Prostate gland (tissue), 2 donors: ENCODE measurements at places on chromosomes 1 and 21. TPM values are rescaled to one million over a fixed set of nuclear protein-coding genes. Genes with fewer than 3 reads are reported as not detected.
A peak's percentile ranks its signal among the peaks of the same experiment; 100 is the strongest.

DNA sequence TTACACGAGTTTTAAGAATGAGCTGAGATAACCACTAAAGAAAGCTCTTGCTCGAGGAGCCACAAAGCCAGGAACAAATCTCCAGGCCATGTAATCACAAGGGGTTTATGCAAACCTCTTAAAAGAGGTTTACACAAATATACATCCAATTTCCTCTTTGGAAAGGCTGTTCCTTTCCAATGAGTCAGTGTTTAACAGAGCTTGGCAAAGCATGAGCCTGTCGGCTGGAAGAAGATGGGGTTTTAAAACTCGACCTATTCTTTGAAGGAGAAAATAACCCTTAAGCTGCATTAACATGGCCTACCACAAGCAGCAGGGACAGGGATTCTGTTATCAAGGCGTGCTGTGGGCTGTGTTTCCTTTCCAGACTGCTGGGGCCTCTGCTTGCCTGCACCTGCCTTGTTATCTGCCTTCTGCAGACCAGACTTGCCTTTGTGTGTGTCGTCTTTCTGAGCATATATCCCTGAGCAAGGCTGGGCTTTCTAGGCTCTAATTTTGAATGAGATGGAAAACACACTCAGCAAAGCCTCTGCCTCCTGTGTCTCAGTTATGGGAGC, 40.6 kb upstream of the CYP2J2 start:
- no peak overlapping the region for H3K4me3 ChIP-seq
- H3K4me1 ChIP-seq, result peaks cover 13% of the 10 kb centered on the region
- H3K36me3 ChIP-seq, result no peaks in the 10 kb centered on the region
- DNase-seq, result peak; percentile 24
- H3K27me3 ChIP-seq, result no peaks in the 10 kb centered on the region
- no peak overlapping the region for H3K27ac ChIP-seq

TMEM52 gene
- total RNA-seq, result 43.3 TPM

- DNase-seq, result no peak
- H3K27ac ChIP-seq, result no peak overlapping the region
- no peaks in the 10 kb centered on the region for H3K27me3 ChIP-seq
- no peaks in the 10 kb centered on the region for H3K36me3 ChIP-seq
Measured at GRCh38 chr1:29136391-29136915, 12.8 kb upstream of the TMEM200B start.

DNA sequence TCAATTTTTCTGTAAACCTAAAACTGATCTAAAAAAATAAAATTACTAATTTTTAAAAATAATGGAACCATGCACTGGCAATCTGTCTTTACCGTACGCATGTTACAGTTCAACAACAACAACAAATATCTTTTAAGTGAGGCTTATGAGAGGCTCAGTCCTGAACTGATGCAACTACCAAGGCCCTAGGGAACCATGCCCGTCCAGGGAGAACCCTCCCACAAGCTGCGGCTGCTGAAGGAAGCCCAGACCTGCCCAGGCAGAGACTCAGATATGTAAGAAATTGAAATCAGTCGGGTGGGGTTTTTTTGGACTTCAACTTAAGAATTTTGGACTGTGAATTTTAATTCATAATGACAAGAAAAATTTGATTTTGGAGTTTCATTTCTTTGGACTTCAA, 91.1 kb downstream of the NPHP4 start:
- H3K4me1 ChIP-seq, result no peaks in the 10 kb centered on the region
- H3K36me3 ChIP-seq, result no peaks in the 10 kb centered on the region
- no peak for DNase-seq
- H3K27me3 ChIP-seq, result no peaks in the 10 kb centered on the region
- no peak overlapping the region for H3K27ac ChIP-seq
- H3K4me3 ChIP-seq, result no peak overlapping the region

GRCh38 chr1:5599541-5599940, 392.7 kb downstream of the NPHP4 start:
- peaks cover 14% of the 10 kb centered on the region for H3K4me1 ChIP-seq
- no peak overlapping the region for H3K27ac ChIP-seq
- no peaks in the 10 kb centered on the region for H3K27me3 ChIP-seq
- DNase-seq, result no peak

- H3K27me3 ChIP-seq, result no peaks in the 10 kb centered on the region
- no peaks in the 10 kb centered on the region for H3K36me3 ChIP-seq
- peak; percentile 86 for DNase-seq
- no peak overlapping the region for H3K4me3 ChIP-seq
- peak overlapping the region; percentile 74 for H3K27ac ChIP-seq
- H3K4me1 ChIP-seq, result peaks cover 8% of the 10 kb centered on the region
Measured at GRCh38 chr1:111948209-111949171, 41.0 kb downstream of the KCND3 start.

INKA2 gene
- 6.6 TPM for total RNA-seq

DNA sequence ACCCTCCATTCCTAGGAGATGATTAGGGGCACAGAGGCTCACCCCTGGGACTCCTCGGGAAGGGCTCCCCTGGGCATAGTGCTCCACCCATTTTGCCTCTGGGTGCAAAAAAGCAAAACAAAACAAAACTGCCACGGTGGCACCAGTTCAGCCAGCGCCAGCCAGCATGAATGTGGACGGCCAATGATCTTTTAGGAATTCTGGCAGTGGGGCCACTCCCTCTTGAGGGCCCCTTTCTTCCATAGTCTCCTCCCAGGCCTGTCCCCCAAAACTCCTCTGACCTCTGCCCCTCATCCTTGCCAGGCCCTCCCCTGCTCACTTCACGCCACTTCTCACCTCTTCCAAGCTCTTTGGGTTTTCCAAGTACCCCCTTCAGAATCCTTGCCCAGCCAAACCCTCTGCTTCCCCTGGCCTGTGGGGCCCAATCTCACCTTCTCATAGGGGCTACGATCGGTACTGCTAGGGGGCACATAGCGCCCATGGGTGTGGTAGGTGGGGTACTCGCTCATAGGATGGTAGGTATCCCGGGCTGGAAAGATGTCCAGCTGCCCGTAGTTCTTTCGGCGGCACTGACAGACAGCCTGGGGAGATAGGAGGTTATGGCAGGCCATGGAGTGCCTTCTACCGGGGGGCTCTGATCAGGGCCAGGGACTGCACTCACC, 13.3 kb downstream of the TRIM46 start:
- no peak overlapping the region for H3K4me3 ChIP-seq
- H3K27ac ChIP-seq, result no peak overlapping the region
- no peaks in the 10 kb centered on the region for H3K4me1 ChIP-seq
- H3K36me3 ChIP-seq, result no peaks in the 10 kb centered on the region
- H3K27me3 ChIP-seq, result no peaks in the 10 kb centered on the region

GRCh38 chr1:12630946-12631530, 12.8 kb upstream of the AADACL4 start:
- no peaks in the 10 kb centered on the region for H3K36me3 ChIP-seq
- no peak overlapping the region for H3K27ac ChIP-seq
- H3K4me1 ChIP-seq, result no peaks in the 10 kb centered on the region
- DNase-seq, result no peak

DNA sequence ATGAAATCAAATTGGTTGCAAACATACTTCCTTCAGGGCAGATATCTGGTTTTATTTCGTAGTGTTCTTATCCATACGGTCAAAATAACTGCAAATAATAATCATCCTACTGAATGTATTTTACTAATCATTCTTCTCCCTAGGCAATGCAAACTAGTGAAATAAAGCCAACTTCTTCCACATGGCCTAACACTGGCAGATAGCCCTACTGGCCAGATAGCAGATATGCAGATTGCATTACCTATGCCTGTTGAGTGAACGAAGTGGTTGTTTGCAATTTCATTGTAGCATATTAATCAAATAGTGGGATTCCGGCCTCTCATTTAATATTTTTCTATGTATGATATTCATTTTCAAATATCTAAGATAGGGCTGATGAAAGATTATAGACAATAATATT, 116.2 kb downstream of the CENPF start:
- no peaks in the 10 kb centered on the region for H3K27me3 ChIP-seq
- no peaks in the 10 kb centered on the region for H3K36me3 ChIP-seq
- H3K4me1 ChIP-seq, result no peaks in the 10 kb centered on the region
- no peak overlapping the region for H3K4me3 ChIP-seq
- no peak for DNase-seq

DNA sequence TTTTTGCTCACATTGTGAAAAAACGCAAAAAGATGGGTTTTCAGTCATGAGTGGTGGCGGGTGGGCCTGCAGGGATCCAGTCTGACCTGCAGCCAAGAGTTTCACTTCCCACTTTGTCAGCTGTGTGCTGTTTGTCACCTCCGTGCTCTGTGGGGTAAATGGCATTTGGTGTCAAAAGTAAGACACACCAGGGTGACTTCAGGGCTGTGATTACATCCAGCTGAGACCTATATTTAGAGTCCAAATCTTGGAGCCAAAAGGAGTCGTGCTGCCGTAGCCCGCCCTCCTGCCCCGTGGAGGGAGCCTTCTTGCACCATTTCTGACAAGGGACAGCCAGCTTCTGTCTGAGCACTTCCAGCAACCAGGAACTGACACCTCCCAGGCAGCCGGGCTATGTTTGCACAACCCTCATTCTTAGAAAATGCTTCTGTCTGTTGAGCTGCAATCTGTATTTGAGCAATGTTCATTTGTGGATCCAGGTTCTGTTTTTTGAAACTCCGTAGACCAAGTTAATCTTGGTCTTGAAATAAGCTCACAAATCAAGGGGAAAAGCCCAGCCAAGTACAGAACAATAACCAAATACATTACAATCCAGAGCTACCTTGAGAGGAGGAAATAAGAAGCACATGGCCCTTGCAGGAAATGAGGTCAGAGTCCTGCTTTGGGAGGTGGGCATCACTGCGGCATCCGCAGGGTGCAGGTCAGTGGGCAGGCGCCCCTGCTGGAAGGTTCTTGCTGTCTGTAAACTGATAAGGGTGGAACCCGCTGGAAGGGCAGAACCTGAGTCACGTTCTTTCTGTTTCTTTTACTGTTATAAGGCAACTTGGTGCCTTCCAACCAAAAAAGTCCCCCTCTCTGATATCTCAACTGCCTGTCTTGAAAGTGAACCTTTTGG, 14.4 kb downstream of the ABCG1 start:
- H3K36me3 ChIP-seq, result no peaks in the 10 kb centered on the region
- peak; percentile 69 for DNase-seq
- H3K27ac ChIP-seq, result peak overlapping the region; percentile 68
- no peaks in the 10 kb centered on the region for H3K27me3 ChIP-seq

- no peaks in the 10 kb centered on the region for H3K27me3 ChIP-seq
- no peak for DNase-seq
- H3K27ac ChIP-seq, result no peak overlapping the region
- H3K36me3 ChIP-seq, result no peaks in the 10 kb centered on the region
Measured at GRCh38 chr1:115377411-115377810, 39.4 kb upstream of the NGF start.

DNA sequence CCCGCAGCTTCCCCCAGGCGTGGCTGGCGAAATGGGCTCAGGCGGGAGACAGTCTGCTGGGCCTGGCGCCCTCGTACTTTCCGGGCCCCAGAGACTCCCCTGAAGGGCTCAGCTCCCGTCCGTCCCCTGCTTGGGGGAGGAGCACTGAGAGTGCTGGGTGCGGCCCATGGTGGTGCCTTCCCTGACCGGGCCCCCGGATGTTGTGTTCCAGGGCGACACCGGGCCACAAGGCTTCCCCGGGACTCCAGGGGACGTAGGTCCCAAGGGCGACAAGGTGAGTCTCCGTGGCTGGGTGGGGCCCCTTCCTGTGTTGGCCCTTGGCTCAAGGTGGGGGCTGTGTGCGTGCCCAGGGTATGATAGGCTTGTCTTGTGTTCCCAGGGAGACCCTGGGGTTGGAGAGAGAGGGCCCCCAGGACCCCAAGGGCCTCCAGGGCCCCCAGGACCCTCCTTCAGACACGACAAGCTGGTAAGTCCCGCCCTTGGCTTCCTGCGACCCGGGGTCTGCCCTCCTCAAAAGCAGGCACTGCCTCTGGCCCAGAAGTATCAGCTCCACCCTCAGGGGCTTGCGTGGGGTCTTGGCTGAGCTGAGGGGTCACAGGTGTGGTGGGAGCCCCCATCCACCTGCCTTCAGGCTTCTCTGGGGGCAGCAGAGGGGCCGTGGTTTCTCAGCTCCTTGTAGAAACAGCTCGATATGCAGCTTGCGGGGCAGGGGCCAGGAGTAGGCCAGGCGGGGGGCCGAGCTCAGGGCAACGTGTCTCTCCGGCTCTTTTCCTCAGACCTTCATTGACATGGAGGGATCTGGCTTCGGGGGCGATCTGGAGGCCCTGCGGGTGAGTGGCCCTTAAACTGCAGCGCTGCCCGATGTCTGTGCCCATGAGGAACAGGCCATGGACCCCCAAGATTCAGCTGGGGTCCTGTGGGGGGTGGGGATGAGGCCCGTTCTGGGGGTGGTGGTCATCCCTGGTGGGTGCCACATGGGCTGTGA, 62.3 kb downstream of the SLC19A1 start:
- H3K36me3 ChIP-seq, result no peaks in the 10 kb centered on the region
- H3K4me3 ChIP-seq, result no peak overlapping the region
- no peaks in the 10 kb centered on the region for H3K27me3 ChIP-seq
- no peaks in the 10 kb centered on the region for H3K4me1 ChIP-seq

DNA sequence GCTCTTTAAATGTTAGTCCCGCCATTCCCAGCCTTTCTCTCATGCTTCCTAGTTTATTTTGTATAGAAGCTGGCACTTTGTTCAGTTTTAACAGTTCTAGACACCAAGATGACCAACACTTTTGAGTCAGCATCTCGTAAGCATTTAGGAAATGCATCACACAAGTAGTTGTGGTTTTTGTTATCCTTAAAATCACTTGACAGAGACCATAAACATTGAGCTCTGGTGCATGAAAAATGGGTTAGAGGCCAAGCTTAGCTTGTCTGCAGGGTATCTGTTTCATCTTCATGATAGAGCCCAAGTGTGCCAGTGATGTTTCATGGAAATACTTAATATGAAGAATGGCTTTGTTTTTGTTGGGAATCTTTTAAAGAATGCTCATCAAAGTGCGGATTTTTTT, 159.7 kb downstream of the DISP1 start:
- no peaks in the 10 kb centered on the region for H3K27me3 ChIP-seq
- no peak overlapping the region for H3K27ac ChIP-seq
- H3K36me3 ChIP-seq, result no peaks in the 10 kb centered on the region

DNA sequence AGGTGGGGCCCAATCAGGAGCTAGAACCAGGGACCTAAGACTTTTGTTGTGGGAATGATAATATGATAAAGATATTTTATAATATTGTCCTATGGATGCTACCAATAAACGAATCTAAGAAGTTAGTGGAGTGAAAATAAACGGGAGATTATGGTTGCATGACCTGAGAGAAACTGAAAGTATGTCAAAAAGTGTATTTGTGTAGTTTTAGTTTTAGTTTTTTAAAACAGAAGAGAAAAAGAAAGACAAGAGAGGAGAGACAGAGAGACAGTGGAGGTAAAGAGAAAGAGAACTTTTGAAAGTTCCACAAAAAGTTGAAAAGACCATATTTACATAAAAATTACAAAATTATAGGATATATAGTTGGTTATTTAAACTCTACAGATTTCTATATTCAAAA, 64.1 kb upstream of the TMPRSS15 start:
- H3K36me3 ChIP-seq, result no peaks in the 10 kb centered on the region
- H3K4me3 ChIP-seq, result no peak overlapping the region
- no peaks in the 10 kb centered on the region for H3K4me1 ChIP-seq

GRCh38 chr1:6260433-6260934, 414 bp downstream of the GPR153 start:
- H3K36me3 ChIP-seq, result no peaks in the 10 kb centered on the region
- no peaks in the 10 kb centered on the region for H3K27me3 ChIP-seq
- H3K4me1 ChIP-seq, result peaks cover 4% of the 10 kb centered on the region
- H3K27ac ChIP-seq, result peak overlapping the region; percentile 38
- peak overlapping the region; percentile 42 for H3K4me3 ChIP-seq
